ENCODE measurements at places on chromosomes 13 and 19.

DNA sequence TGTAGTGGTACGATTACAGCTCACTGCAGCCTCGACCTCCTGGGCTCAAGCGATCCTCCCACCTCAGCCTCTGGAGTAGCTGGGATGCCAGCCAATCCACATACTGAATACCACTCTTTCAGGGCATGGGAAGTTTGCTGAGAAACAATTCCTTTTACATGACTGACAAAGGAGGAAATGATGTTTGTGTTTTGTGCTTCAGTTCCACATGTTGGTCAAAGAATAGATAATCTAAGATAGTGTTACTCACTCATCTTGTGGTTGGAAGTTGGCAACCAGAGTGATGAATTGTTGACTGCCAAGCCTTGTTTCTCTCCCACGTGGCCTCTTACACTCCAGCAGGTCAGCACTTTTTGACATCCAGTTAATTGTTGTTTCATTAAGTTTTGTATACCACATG is 7.6 kb downstream of the MBD3L2B start:
- no peak for DNase-seq

- no peak for DNase-seq
Observed at GRCh38 chr19:30345686-30346085, 26.5 kb upstream of the ZNF536 start.

DNA sequence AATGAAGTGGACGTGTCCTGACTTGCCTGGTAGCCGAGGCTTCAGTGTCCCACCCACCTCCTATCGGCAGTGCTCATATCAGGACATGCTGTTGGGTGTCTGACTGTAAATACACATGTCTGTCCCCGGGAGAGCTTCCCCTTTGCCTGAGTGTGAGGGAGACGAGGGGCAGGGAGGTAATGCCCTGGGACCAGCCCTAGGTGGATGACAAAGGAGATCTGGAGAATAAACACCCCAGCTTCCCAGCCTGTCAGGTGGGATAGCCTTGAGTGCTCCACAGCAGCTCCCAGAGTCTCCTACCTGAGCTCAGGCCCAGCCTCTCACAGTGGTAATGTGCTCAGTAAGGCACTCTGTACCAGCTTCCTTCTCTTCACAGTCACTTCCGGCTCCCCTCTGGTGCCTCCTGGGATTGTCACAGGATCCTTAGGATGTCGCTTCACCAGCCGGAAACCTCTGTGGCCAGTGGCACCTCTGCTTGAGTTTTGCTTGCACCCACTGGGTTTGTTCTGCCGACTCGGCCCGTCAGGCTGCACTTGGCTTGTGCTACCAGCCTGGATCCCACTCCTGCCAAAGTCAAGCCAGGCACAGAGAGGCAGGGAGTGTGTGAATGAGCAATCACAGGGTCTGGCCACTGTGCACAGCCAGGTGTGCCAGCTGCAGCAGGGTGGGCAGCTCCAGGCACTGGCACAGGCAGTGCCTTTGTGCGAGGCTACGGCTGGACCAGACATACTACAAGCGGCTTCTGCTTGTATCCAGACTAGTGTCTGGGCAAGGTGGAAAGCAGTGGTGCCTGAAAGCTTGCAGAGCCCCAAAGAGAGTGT is 54.4 kb upstream of the RGCC start:
- no peak for DNase-seq

DNA sequence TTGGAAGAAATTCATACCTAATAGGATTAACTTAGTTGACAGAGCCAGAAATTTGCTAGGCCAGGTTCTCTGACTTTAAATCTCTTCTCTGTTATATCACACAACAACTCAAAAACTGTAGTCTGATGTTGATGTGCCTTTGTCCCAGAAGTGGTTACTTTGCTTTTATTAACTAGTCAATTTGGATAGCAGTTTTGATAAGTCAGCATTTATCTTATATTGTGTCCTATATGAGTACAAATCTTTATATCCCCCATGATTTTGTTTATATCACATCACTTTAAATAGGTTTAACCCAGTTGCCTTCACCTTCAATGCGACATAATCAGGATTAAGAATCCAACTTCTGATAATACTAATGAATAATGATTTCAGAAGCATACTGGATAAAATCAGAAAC is 459.3 kb downstream of the GPC6 start:
- no peak for DNase-seq

DNA sequence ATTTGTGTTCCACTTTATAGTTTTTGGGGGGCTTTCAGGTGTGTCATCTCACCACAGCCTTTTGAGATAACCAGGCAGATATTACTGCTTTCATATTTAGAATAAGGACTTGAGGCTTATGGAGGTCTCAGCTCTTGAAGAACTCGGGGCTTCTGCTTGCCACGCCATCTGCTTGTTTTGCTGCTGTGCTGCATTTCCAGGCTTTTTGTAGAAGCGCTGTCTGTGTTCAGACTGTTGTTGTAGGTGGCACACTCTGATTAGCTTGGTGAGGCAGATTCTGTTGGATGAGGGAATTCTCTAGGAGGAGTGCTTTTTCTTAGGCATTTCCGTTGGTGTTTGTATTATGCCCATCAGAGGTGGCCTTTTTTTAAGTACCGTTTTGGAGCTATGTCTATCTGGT is 57.2 kb downstream of the WASF3 start:
- DNase-seq, result no peak

GRCh38 chr13:42000846-42001245 is 39.9 kb upstream of the VWA8 start:
- no peak for DNase-seq

DNA sequence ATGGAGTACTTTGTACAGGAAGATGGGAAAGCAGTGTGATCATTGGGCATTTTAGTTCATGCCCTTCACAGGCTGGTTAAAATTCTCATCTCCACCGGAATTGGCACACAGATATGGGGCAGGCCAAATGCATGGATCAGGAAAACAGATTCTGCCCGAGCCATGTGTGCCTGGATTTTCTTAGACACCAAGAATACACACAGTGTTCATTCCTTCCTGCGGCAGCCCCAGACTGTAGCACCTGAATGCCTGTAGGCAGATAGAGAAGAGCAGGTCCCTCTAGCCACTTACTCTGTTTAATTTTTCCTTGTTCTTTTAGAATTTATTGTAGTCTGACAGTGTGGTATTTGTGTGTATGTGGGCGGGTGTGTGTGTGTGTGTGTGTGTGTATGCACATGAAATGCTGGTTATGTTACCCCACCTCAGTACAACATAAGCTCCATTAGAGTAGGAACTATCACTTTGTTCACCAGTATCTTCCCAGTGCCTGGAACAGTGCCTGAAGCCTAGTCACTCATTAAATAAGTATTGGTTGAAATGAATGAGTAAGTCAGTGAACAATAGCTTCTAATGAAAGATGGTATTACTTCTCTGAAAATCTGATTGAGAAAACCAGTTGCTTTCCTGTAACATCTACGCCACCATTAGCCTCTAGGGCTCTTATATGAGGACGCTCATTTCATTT is 41.7 kb downstream of the FRY start:
- DNase-seq, result no peak
